ENCODE measurements at places on chromosomes 7 and 10.

DNA sequence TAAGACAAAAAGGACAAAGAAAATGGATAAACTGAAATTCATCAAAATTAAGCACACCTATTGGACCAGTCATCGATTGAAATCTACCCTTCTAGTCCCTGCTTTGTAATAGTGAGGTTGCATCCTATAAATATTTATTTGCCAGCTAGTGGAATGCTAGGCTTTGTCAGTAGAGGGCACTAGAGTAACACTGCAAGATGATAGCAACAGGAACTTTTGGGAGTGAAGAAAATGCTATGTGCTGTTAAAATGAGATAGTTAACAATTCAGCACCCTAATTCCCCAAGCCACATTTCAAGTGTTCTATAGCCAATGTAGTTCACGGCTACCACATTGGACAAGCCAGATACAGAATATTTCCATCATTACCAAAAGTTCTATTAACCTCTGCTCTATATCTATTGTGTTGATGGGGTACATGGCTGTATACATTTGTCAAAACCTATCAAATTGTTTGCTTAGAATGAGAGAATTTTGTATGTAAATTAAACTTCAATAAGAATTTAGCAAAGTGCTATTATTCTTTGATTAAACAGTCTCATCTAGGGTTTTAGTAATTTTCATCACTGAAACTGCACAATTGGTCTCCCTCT is 69.8 kb downstream of the LSMEM1 start:
- no peak for DNase-seq

DNA sequence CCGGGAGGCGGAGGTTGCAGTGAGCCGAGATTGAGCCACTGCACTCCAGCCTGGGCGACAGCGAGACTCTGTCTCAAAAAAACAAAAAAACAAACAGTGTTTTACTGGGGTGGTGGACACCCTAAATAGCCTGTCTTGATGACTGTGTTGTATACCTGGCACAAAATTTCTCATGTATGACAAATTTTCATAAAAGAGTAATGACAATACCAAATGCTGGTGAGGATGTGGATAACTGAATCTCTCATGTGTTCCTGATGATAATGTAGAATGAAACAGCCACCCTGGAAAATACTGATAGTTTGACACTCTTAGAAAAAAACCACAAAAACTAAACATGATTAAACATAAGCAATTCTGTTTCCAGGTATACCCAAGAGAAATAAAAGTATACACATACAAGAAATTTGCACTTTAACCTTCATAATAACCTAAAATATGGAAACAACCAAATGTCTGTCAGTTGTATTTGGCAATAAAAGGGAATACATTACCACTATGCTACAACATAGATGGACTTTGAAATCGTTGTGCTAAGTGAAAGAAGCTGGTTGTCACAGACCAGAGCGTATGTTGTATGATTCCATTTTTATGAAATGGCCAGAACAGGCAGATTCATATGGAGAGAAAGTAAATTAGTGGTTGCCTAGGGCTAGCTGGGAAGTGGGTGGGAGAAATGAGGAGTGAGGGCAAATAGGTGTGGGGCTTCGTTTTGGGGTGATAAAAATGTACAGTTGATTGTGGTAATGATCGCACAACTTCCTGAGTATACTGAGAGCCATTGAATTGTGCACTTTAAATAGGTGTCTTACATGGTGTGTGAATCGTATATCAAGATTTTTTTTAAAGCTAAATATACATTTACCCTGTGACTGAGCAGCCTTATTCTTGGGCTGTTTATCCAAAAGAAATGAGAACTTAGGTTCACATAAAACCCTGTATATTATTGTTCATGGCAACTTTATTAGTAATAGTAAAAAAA is 12.5 kb downstream of the WDR37 start:
- DNase-seq, result no peak

DNA sequence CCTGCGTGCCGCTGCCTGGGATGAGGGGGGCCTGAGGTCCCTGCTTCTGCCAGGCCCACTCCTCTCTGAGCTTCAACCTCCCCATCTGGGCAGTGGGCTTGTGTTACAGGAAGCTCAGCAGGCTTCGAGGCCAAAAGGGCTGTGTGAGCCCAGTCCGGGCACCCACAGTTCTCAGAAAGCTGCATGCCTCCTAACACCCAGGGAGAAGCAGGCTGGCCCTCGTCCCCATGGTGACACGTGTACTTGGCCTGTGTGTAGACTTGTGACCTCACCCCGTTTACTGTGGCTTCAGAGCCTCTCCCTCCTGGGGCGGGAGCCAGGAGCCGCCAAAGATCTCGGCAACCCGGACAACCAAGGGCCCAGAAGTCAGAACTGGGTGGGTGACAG is 2.2 kb upstream of the GRIFIN start:
- DNase-seq, result no peak

DNA sequence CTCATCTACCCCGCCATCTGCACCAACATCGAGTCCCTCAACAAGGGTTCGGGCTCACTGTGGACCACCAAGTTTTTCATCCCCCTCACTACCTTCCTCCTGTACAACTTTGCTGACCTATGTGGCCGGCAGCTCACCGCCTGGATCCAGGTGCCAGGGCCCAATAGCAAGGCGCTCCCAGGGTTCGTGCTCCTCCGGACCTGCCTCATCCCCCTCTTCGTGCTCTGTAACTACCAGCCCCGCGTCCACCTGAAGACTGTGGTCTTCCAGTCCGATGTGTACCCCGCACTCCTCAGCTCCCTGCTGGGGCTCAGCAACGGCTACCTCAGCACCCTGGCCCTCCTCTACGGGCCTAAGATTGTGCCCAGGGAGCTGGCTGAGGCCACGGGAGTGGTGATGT is 34.6 kb upstream of the CDH23 start:
- no peak for DNase-seq

- no peak for DNase-seq
Measured at GRCh38 chr10:131648386-131649020, 252.3 kb upstream of the PPP2R2D start.

GRCh38 chr10:7435674-7436073 is 24.8 kb upstream of the SFMBT2 start:
- DNase-seq, result no peak

DNA sequence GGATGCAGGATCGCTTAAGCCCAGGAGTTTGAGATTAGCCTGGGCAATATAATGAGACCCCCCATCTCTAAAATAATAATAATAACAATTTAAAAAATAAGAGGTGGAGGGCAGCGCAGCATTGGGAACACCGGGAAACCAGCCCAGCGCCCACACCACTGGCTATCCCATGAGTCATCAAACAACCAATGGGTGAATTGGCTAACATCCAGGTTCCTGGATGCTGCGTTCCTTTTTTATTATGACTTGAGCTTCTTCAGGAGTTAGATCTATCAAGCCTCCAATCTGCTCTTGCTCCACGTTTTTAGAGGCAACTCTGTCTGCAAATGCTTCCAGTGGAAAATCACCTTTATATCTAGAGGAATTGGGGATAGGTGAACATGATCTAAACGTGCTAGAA is 10.0 kb upstream of the LRRC4 start:
- DNase-seq, result no peak

DNA sequence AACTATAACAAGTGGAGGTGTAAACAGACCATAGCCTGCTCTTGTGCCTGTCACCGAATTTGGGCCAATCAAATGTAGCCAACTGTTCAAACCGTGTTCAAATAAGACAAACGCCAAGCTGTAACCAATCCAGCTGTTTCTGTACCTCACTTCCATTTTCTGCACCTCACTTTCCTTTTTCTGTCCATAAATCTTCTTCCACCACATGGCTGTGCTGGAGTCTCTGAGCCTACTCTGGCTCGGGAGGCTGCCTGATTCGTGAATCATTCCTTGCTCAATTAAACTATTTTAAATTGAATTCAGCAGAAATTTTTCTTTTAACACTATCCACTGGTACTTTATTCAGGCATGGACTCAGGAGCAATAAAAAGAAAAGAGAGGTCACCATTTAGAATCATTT is 29.9 kb upstream of the COL1A2 start:
- no peak for DNase-seq

All from posterior cingulate gyrus (tissue), 11 donors.